Esophagus muscularis mucosa (tissue), 4 donors: ENCODE measurements at places on chromosomes 4 and X. TPM values are rescaled to one million over a fixed set of nuclear protein-coding genes. Genes with fewer than 3 reads are reported as not detected.

DNA sequence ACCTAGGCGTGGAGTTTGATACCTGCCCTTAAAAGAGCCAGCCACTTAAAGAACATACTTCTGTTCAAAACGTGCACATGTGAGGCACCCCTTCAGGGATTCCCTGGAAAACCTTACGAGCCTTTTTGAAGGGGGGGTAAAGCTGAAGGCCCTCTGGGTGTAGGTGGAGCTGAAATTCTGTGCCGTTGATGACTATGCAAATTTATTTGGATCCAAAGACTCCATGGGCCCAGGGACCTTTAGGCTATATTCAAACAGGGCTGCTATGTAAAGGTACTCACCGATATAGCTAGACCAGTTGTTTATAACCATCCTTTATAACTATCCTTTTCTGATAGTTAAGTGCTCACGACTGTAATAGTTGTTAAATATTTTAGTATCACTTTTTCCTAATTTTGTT is 40.3 kb upstream of the NFXL1 start:
- no peak overlapping the region for H3K27ac ChIP-seq
- H3K36me3 ChIP-seq: no peaks in the 10 kb centered on the region
- no peak for DNase-seq
- no peaks in the 10 kb centered on the region for H3K27me3 ChIP-seq
- H3K4me3 ChIP-seq: no peak overlapping the region
- H3K4me1 ChIP-seq: no peaks in the 10 kb centered on the region

The DDX53 gene
- not detected for total RNA-seq

- no peak overlapping the region for H3K4me3 ChIP-seq
- no peak for DNase-seq
- H3K4me1 ChIP-seq: no peaks in the 10 kb centered on the region
- no peaks in the 10 kb centered on the region for H3K27me3 ChIP-seq
- no peaks in the 10 kb centered on the region for H3K36me3 ChIP-seq
- no peak overlapping the region for H3K27ac ChIP-seq
These were observed 1066.0 kb upstream of the ADGRL3 start for GRCh38 chr4:60134099-60134498.

The CLDN2 gene
- not detected for total RNA-seq

GRCh38 chrX:25043192-25043591 is 27.4 kb upstream of the ARX start:
- H3K27me3 ChIP-seq: no peaks in the 10 kb centered on the region
- H3K36me3 ChIP-seq: no peaks in the 10 kb centered on the region
- no peak overlapping the region for H3K27ac ChIP-seq
- no peaks in the 10 kb centered on the region for H3K4me1 ChIP-seq

GRCh38 chr4:47703956-47704355 is 133.9 kb downstream of the CORIN start:
- H3K27me3 ChIP-seq: no peaks in the 10 kb centered on the region
- H3K4me3 ChIP-seq: no peak overlapping the region
- no peak for DNase-seq
- no peak overlapping the region for H3K27ac ChIP-seq

GRCh38 chr4:104128031-104128849 is 366.5 kb downstream of the CXXC4 start:
- H3K27ac ChIP-seq: no peak overlapping the region
- no peak overlapping the region for H3K4me3 ChIP-seq
- H3K36me3 ChIP-seq: no peaks in the 10 kb centered on the region
- DNase-seq: no peak
- no peaks in the 10 kb centered on the region for H3K4me1 ChIP-seq

GRCh38 chr4:48008021-48008596 is 8.4 kb downstream of the CNGA1 start:
- H3K27ac ChIP-seq: no peak overlapping the region
- H3K36me3 ChIP-seq: no peaks in the 10 kb centered on the region
- no peaks in the 10 kb centered on the region for H3K4me1 ChIP-seq
- no peak overlapping the region for H3K4me3 ChIP-seq
- DNase-seq: no peak

DNA sequence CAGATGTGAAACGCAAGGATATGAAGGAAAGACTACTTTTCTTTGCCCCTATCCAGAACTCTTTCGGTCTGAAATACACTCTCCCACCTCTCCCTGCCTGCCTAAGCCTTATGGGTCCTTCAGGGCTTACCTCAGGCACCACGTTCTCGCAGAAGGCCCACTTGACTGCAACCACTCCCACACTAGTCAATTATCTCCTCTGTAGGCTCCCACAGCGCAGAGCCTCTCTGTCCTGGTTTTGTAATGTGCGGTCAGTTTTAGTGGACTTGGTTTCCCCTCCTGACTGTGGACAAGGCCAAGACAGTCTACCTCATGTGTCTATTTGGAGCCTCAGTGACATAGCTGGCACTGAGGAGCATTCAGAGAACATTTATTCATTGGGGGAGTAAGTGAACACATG is 11.1 kb downstream of the CNGA2 start:
- H3K36me3 ChIP-seq: no peaks in the 10 kb centered on the region
- no peak overlapping the region for H3K27ac ChIP-seq
- no peak overlapping the region for H3K4me3 ChIP-seq
- no peaks in the 10 kb centered on the region for H3K27me3 ChIP-seq
- no peaks in the 10 kb centered on the region for H3K4me1 ChIP-seq

DNA sequence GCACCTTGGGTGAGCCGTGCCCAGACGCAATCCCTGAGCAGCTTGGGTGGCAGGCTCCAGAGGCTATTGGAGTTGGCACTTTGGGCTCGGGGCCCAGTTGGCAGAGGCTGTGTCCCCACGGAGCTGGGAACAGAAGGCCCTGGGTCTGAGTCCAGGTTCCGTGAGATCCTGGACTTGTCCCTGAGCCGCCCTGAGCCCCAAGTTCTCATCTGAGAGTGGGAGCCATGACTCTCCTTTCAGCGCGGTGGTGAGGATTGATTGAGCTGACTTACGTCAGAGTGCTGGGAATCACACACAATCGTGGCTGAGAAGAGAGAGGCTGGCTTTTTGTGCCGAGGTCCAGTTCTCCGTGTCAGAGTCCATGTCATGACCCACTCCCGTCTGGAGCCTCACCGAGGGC is 98.0 kb downstream of the PSAPL1 start:
- no peaks in the 10 kb centered on the region for H3K36me3 ChIP-seq
- peaks cover 16% of the 10 kb centered on the region for H3K4me1 ChIP-seq
- DNase-seq: no peak
- H3K27ac ChIP-seq: no peak overlapping the region
- H3K27me3 ChIP-seq: no peaks in the 10 kb centered on the region

DNA sequence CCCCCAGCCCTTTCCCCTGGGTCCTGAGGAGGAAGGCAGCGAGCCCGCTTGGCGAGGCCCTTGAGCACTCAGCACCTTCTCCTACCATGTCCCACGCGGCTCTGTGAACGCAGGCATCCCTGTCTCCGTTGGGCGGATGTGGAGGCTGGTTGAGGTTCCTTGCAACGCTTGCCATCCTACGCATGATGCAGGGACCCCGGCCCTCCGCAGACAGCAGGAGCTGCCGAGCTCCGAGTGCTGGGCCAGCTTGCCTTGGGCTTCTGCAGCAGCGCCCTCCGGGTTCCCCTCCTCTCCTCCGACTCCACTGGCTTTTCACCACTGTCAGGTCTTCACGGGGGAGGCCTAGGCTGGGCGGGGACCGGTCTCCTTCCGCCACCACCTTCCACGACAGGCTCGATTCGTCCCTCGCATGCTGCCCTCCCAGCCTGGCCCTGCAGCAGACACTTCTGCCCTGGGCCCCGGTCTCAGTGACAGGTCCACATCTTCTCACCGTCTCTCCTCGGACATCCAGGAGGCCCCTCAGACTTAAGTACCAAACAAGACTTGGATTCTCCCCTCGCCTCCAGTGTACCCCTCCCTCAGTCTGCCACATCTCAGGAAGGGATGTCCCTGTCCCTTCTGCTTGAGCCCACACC is 67.6 kb upstream of the HGFAC start:
- no peak overlapping the region for H3K27ac ChIP-seq
- no peak for DNase-seq
- H3K4me3 ChIP-seq: no peak overlapping the region
- no peaks in the 10 kb centered on the region for H3K36me3 ChIP-seq
- H3K4me1 ChIP-seq: peaks cover 36% of the 10 kb centered on the region
- H3K27me3 ChIP-seq: no peaks in the 10 kb centered on the region

- H3K36me3 ChIP-seq: no peaks in the 10 kb centered on the region
- no peaks in the 10 kb centered on the region for H3K27me3 ChIP-seq
- no peak overlapping the region for H3K27ac ChIP-seq
- H3K4me3 ChIP-seq: no peak overlapping the region
- DNase-seq: no peak
These were observed 376.4 kb upstream of the GNPDA2 start for GRCh38 chr4:45102716-45103115.

DNA sequence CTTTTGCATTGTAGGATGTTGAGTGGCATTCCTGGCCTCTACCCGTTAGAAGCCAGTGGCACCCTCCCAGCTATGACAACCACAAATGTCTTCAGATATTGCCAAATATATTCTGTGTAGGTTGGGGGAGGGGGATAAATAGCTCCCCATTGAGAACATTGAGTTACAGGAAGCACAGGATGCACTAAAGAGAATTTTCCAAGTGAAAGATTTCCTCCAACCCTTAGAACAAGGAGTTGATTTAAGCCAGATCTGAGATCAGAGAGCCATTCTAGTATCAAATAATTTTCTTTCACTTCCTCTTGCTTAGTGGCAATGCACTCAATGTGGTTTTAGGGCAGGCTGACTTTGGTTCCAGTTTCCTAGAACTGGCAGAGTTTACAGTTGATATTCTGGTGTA is 436.6 kb downstream of the C4orf33 start:
- no peak for DNase-seq
- H3K27me3 ChIP-seq: no peaks in the 10 kb centered on the region
- H3K27ac ChIP-seq: no peak overlapping the region

DNA sequence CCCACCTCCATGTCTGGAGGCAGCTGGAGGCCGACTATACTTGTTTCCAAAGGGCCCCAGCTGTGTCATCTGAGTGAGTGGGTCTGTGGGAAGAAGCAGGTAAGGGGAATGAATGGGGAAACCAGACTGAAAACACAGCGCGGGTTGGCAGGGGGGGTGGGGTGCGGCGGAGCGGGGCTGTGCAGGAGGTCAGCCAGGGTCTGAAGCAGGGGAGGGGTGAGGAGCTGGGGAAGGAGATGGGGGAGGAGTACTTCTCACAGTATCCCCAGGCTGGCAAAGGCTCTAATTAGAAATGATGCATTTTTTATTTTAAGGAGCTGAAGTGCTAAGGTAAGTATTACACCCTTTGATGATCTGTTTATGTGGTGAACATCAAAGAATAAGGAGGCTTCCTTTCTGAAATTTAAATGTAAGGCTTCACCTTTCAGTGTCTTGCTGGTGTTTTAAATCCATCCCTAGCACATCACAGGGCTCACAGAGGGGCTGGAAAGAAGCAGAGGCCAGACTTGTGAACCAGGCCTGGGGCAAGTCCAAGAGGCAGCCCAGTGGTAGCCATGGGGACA is 37.5 kb downstream of the SMIM20 start:
- H3K4me3 ChIP-seq: no peak overlapping the region
- no peaks in the 10 kb centered on the region for H3K27me3 ChIP-seq
- no peaks in the 10 kb centered on the region for H3K4me1 ChIP-seq
- no peak overlapping the region for H3K27ac ChIP-seq
- DNase-seq: no peak

GRCh38 chrX:11893933-11894710 is 136.1 kb downstream of the MSL3 start:
- H3K36me3 ChIP-seq: no peaks in the 10 kb centered on the region
- no peak overlapping the region for H3K4me3 ChIP-seq
- no peaks in the 10 kb centered on the region for H3K4me1 ChIP-seq
- H3K27me3 ChIP-seq: no peaks in the 10 kb centered on the region
- no peak overlapping the region for H3K27ac ChIP-seq

DNA sequence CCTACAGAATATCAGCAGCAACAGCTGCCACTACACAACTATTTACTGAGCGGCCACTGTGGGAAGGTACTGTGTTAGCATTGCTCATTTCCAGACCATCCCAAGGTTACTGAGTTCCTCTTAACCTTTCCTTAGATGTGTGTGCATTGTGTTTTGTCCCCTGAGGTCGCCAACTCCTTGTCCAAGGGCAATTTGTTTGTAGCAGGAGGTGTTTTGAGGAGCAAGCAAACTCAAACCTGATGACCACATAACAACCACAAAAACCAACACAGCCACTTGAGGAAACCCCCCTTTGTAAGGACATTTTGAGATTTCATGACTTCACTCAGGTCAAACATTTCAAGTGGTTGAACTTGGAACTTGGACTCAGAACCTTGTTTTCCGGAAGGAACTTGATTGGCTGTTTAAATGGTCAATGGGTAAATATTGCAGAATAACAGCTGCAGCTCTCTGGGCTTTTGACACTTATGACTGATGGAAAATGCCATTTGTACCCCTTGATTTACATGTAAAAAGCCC is 122.3 kb downstream of the MID1IP1 start:
- H3K36me3 ChIP-seq: no peaks in the 10 kb centered on the region
- DNase-seq: no peak
- no peak overlapping the region for H3K27ac ChIP-seq
- no peaks in the 10 kb centered on the region for H3K4me1 ChIP-seq
- H3K27me3 ChIP-seq: no peaks in the 10 kb centered on the region

The CXorf65 gene
- not detected for total RNA-seq

DNA sequence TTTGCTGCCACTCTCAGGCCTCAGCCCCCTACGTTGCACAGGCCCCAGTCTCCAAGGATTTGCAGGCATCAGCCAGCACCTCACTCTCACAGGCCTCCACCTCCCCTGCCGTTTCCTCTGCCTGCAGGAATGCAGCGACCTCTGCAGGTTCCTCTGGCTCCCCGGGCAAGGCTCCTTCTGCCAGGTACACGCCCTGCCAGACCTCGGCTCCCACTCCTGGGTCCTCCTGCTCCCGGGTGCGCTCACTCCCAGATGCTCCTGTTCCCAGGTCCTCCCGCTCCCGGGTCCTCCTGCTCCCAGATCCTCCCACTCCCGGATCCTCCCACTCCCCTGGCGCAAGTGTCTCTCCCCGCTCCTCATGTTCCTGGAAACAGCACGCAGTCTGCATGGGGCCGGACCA is 144.4 kb upstream of the RADX start:
- H3K4me3 ChIP-seq: no peak overlapping the region
- H3K4me1 ChIP-seq: no peaks in the 10 kb centered on the region
- no peaks in the 10 kb centered on the region for H3K36me3 ChIP-seq
- H3K27ac ChIP-seq: no peak overlapping the region

GRCh38 chr4:81577392-81577791 is 105.7 kb upstream of the RASGEF1B start:
- no peaks in the 10 kb centered on the region for H3K36me3 ChIP-seq
- no peak overlapping the region for H3K4me3 ChIP-seq
- DNase-seq: no peak
- no peaks in the 10 kb centered on the region for H3K27me3 ChIP-seq
